ENCODE measurements at places on chromosomes 7 and 10.
A peak's percentile ranks its signal among the peaks of the same experiment; 100 is the strongest.

DNA sequence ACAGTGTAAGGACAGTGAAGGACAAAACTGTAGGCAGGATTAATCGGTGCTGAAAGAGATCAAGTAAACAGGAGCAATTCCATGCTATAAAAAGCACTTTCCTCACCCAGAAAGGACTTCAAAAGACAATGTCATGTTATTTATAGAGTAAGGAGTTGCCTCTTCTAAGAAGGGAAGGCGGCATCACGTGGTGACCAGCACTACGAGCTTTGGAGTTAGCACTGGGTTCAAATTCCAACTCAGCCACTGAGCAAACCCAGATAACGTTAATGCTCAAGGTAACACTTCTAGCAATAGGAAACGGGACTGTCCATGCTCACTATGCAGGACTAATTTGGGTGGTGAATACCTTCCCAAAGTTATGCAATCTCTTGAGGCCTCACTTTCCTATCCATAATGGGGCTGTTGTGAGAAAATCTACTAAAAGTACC, 715 bp upstream of the PANK1 start:
- DNase-seq = no peak

DNA sequence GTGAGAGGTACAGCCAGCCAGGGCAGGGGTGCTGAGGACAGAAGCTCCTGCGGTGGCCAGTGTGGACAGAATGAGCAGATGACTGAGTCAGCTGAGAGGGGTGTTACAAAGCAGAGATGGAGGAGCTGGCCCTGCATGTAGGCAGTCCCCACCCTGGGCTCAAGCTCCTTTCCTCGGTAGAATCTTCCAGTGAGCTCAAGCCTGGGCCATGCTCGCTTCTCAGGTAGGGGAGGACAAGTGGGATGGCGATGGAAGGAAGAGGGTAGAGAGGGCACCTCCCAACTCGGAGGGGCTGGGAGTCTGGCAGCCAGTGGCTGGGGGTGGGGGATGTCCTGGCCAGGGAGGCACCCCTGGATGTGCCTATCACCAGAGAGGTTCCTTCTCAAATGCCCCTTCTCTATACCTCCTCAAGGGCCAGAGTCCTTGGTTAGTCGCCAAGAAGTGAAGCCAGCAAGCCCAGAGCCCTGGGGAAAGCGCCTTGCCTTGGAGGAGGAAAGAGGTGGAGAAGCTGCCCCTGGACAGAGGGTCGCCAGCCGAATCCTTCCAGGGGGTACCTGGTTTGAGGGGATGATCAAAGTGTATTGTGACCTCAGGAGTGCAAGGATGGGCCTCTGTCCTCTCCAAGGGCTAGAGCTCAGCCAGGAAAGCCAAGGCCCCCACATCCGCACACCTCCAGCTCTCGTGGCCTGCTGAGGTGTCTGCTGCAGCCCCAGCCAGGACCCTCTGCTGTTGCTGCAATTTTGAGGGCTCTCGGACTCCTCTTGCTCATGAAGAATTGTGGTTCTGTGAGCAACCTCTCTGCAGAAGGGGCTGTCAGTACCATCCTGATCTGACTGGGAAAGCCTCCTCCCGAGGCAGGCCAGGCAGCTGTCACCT, 88.6 kb upstream of the MACROH2A2 start:
- no peak for DNase-seq

DNA sequence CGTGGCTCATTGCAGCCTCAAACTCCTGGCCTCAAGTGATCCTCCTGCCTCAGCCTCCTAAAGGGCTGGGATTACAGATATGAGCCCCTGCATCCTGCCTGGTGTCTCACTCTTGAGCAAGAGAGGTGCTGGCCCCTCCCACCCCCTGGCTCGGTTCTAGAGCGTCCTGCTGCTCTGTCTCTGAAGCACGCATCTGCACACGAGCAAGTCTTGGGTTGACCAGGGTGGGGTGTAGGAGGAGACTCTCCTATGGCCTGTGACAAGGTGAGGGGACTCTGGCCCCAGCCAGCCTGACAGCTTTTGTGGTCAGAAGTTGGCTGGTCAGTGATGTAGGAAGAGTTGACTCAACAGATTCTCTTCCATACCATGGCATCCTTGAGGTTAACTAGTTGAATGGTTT, 110.7 kb upstream of the CARD11 start:
- DNase-seq = no peak

DNA sequence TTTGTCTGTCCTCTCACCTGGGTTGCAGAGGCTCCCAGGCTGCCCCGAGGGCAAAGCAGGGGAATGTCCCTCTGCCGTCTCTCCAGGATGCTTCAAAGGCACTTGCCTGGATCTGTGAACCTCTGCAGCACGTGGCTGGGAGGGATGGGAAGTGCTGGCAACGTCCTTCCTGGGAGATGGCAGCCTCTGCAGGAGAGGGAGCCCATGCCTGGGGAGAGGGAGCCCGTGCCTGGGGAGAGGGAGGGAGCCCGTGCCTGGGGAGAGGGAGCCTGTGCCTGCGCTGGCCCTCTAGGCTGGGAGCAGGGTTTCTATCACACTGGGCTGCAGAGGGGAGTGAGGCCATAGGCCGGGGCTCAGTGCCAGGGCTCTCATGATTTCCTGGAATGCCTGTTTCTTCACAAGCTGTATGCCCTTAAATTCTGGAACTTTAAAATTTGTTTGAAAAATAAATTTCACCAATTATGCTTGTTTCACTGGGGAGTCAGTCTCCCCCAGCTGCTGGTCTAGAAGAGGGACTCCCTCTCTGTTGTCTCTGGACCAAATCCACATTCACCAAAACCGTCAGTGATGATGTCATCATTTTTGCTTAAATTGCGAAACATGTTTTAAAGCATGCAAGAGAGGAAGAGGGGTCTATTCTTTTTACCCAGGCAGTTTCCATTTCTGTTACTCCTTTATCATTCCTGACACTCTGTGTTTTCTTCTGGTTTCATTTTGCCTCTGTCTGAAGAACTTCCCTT, 135.7 kb downstream of the DNAJB6 start:
- DNase-seq = no peak

DNA sequence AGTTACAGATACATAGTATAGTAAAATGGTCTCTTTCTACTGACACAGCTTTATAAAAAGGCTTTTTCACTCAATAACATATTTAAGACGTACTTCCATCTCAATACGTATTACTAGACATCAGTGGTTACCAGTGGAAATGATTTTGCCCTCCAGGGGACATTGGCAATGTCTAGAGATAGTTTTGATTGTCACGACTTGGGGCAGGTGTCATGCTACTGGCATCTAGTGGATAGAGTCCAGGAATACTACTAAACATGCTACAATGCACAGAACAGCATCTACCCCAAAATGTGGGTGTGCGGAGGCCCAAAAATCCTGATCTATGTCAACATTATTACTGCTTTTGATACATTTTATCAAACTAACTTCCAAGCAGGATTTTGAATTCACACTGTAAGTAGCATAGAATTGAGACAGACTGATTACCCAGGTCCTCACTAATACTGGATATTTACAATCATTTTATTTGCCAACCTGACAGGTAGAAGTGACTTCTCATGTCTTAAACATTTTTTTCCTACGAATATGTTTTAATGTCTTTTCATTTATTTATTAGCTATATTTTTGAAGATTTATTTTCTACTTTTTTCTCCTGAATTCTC, 53.8 kb downstream of the HGF start:
- DNase-seq = no peak

GRCh38 chr10:90968328-90969081, 47.6 kb upstream of the ANKRD1 start:
- no peak for DNase-seq

- no peak for DNase-seq
These were observed 26.4 kb downstream of the KIAA1549 start for GRCh38 chr7:138954545-138955475.

- peak; percentile 46 for DNase-seq
These were observed 167.9 kb upstream of the PRSS1 start for GRCh38 chr7:142581341-142581740.

Measured in CD4-positive, alpha-beta T cell treated with Interferon alpha-2 for 1 hour (primary cell).